ENCODE measurements at places on chromosomes 6 and 20.

DNA sequence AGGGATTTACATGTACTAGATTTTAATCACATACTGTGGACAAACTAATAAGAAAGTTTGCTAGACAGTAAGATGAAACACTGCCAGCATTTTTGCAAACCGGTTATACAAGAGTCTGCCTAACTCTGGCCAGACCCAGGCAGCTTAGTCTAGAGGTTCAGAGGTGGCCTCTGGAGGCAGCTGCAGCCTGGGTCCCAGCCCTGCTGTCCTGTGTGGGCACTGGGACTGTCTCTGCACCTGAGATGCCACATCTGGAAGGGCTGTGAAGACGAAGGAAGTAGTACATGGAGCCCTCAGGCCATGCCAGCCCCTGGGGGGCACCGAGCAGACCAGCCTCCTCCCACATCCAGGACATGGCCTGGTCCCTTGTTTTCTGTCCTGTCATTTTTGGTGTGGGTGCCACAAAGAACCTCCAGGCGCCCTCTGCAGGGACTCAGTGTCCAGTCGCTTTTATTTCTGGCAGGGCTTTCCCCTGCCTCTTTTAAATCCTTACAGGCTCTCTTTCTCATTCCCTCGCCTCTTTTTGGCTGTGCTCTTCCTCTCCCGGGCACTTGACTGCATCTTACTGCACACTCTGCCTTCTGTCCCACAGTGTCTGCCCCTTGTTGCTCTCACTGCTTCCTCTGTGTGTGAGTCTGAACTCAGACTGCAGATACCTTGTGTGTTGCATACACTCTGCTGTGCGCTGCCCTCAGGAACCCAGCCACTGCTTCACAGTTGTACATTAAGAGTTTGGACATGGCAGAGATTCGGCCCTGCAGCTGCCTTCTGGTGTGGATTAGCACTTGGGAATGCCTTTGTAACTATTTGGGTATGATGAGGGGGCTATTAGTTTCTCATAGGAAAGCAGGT is 216.7 kb downstream of the ZDHHC14 start:
- no peaks in the 10 kb centered on the region for H3K27me3 ChIP-seq
- no peaks in the 10 kb centered on the region for H3K4me1 ChIP-seq
- no peak overlapping the region for H3K27ac ChIP-seq
- no peaks in the 10 kb centered on the region for H3K36me3 ChIP-seq
- no peak overlapping the region for H3K4me3 ChIP-seq

DNA sequence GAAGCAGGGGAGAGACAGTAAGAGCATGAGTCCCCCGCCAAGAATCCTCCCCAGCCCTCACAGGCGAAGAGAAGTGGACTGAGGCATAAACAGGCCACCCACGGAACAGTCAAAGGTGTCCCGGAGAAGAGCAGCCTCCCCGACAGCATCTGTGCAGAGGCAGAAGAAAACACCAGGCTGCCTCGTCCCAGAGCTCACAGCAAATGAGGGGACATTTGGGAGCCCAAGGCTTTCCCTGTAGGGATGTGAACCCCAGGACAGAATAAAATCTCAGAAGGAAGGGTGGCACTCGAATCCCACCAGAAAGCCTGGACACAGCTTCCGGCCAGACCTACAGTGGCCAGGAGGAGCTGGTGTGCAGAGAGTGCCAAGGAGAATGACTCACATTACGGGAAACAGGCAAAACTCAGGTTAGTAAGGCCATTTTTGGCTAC is 90.4 kb downstream of the DLL1 start:
- DNase-seq = no peak
- no peak overlapping the region for H3K27ac ChIP-seq
- no peaks in the 10 kb centered on the region for H3K36me3 ChIP-seq

GRCh38 chr20:199996-200395 is 10.5 kb upstream of the DEFB128 start:
- H3K36me3 ChIP-seq = no peaks in the 10 kb centered on the region
- H3K4me3 ChIP-seq = no peak overlapping the region

GRCh38 chr6:89605861-89606260 is 32.7 kb downstream of the LYRM2 start:
- H3K27ac ChIP-seq = no peak overlapping the region
- no peaks in the 10 kb centered on the region for H3K36me3 ChIP-seq
- no peaks in the 10 kb centered on the region for H3K27me3 ChIP-seq
- no peak for DNase-seq
- H3K4me1 ChIP-seq = no peaks in the 10 kb centered on the region

GRCh38 chr6:15509335-15509933 is 153.4 kb downstream of the DTNBP1 start:
- no peaks in the 10 kb centered on the region for H3K4me1 ChIP-seq
- peak overlapping the region; percentile 43 for H3K27ac ChIP-seq
- H3K27me3 ChIP-seq = no peaks in the 10 kb centered on the region
- peaks cover 43% of the 10 kb centered on the region for H3K36me3 ChIP-seq
- H3K4me3 ChIP-seq = no peak overlapping the region

- H3K4me3 ChIP-seq = no peak overlapping the region
- H3K27ac ChIP-seq = no peak overlapping the region
- H3K4me1 ChIP-seq = no peaks in the 10 kb centered on the region
- peaks cover 13% of the 10 kb centered on the region for H3K27me3 ChIP-seq
- no peaks in the 10 kb centered on the region for H3K36me3 ChIP-seq
Observed at GRCh38 chr20:57904314-57905105, 194.7 kb upstream of the PMEPA1 start.

GRCh38 chr20:21615617-21616080 is 89.8 kb upstream of the PAX1 start:
- H3K4me3 ChIP-seq = no peak overlapping the region
- no peaks in the 10 kb centered on the region for H3K4me1 ChIP-seq
- H3K27ac ChIP-seq = no peak overlapping the region
- H3K36me3 ChIP-seq = no peaks in the 10 kb centered on the region

GRCh38 chr20:17617212-17617867 is 47.5 kb downstream of the DSTN start:
- DNase-seq = peak; percentile 34
- peaks cover 6% of the 10 kb centered on the region for H3K4me1 ChIP-seq
- no peaks in the 10 kb centered on the region for H3K27me3 ChIP-seq
- no peak overlapping the region for H3K4me3 ChIP-seq

DNA sequence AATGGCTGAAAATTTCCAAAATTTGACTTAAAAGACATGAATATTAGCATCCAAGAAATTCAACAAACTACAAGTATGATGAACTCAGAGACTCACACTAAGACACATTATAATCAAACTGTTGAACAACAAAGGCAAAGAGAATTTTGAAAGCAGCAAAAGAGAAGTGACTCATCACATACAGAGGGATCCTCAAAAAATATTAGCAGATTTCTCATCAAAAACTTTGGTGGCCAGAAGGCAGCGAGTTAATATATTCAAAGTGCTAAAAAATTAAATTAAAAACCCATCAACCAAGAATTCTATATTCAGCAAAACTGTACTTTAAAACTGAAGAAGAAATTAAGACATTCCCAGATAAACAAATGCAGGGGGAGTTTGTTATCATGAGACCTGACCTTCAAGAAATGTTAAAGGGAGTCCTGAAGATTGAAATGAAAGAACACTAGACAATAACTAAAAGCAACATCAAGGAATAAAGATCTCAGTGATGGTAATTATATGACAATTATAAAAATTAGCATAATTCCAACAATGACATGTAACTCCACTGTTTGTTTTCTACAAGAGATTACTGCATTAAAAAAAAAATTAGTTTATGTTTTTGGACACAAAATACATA is 150.0 kb downstream of the RNASET2 start:
- no peaks in the 10 kb centered on the region for H3K27me3 ChIP-seq
- H3K36me3 ChIP-seq = no peaks in the 10 kb centered on the region
- no peak overlapping the region for H3K4me3 ChIP-seq
- DNase-seq = no peak

DNA sequence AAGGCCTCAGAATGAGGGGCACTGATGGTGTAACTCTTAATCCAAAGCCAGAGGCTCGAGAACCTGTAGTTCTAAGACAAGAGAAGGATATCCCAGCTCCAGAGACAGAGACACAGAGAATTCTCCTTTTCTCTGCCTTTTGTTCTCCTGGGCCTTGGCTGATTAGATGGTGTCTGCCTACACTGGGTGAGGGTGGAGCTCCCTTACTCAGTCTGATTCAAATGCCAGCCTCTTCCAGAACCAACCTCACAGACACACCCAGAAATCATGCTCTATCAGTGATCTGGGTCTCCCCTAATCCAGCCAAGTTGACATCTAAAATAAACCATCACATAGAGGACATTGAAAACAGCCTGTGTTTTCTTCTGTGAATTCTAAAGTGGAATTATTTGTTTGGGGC is 68.0 kb upstream of the SMIM28 start:
- no peak for DNase-seq
- no peaks in the 10 kb centered on the region for H3K27me3 ChIP-seq
- no peaks in the 10 kb centered on the region for H3K36me3 ChIP-seq
- no peak overlapping the region for H3K4me3 ChIP-seq
- no peak overlapping the region for H3K27ac ChIP-seq
- no peaks in the 10 kb centered on the region for H3K4me1 ChIP-seq

DNA sequence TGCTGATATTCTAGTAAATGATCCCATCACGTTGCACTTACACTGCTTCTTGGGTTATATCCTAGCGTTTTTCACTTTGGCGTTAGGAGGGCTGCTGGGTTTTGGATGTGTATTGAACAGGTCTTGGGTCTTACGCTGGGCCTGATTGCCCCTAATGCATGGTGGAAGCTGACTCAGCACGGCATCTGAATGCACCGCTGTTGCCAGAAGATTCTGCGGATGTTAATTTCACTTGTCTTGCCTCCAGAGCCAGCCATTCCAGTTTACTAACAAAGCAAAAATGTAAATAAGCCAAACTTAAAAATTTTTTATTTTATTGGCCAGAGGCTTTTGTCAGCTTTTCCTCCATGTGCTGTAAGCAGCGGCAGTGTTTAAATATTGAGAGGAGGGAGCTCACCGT is 233.5 kb downstream of the TMEM242 start:
- H3K36me3 ChIP-seq = peaks cover 3% of the 10 kb centered on the region
- H3K27me3 ChIP-seq = no peaks in the 10 kb centered on the region
- H3K4me3 ChIP-seq = no peak overlapping the region
- no peak overlapping the region for H3K27ac ChIP-seq
- no peaks in the 10 kb centered on the region for H3K4me1 ChIP-seq

DNA sequence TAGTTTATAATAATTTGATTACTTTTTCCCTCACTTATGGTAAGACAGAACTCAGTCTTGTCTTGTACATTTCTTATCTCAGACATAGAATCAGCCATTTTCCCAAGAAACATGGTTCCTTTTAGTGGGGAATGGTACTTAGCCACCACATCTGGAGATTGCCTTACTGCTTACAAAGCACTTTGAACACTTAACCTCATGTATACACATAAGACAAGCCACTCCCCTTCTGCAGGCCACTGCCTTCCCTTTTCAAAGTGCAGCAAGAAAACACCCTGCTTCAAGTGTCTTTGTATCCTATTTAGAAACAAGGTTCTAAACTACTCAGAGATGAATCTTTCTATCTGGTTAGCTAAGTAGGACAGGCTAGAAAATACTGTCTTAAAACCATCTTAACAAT is 159.2 kb downstream of the UBE3D start:
- no peaks in the 10 kb centered on the region for H3K36me3 ChIP-seq
- no peaks in the 10 kb centered on the region for H3K27me3 ChIP-seq
- H3K27ac ChIP-seq = no peak overlapping the region
- DNase-seq = no peak
- no peaks in the 10 kb centered on the region for H3K4me1 ChIP-seq

DNA sequence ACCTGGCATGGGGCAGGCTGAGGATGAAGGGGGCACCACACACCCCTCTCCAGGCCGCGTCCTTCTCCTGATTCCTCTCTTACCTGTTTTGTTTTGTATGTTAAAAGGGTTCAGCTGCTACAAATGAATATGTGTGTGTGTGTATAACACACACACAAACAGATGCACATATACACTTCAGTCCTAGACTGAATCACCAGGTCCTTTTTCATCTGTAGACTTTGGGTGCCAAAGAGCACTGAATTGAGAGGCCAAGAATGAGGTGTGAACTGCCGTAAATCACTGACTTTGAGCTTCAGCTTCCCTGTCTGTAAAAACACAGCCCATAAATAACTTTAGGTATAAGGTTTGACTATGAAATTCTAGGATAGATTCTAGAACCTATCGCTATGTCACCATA is 40.5 kb downstream of the SULF2 start:
- no peaks in the 10 kb centered on the region for H3K27me3 ChIP-seq
- H3K36me3 ChIP-seq = no peaks in the 10 kb centered on the region
- H3K4me1 ChIP-seq = peaks cover 6% of the 10 kb centered on the region
- no peak for DNase-seq

DNA sequence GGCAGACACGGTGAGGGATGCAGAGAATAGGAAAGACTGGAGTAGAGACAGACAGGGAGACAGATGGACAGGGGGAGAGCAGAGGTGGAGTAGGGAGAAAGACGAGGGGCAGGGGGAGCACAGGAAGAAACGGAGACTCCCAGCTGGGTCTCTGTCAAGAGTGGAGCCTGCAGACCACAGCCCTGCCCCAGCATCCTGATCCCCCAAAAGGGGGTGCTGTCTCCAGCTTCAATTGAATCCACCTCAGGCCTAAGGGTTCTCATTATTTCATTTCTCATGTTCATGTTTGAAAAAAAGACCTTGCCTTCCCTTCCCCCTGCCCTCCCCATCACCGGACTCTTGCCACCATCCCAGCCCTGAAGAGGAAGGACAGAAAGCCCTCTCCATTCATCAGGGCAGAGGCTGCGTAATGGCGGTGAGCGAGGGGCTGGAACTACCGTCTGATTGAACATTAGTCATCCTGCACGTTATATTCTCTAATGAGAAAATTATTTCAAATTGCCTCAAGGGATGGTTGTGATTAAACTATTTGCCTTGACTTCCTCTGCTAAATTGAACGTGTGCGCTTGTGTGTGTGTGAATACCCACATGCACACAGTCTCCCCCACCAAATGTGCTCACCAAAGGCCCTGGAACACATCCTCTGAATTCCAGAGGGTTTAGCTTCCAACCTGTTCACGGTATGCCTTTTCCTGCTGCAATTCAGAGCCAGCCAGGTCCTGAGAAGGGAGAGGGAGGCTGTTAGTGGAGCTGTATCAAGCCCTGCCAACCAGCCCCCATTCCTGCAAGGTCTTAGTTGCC is 98.3 kb downstream of the CDC5L start:
- H3K27me3 ChIP-seq = no peaks in the 10 kb centered on the region
- no peak for DNase-seq
- H3K4me3 ChIP-seq = no peak overlapping the region
- no peak overlapping the region for H3K27ac ChIP-seq
- no peaks in the 10 kb centered on the region for H3K36me3 ChIP-seq
- H3K4me1 ChIP-seq = no peaks in the 10 kb centered on the region

- H3K27me3 ChIP-seq = no peaks in the 10 kb centered on the region
- no peaks in the 10 kb centered on the region for H3K36me3 ChIP-seq
- DNase-seq = no peak
- no peaks in the 10 kb centered on the region for H3K4me1 ChIP-seq
Observed at GRCh38 chr6:19968201-19968600, 131.0 kb downstream of the ID4 start.

- no peaks in the 10 kb centered on the region for H3K4me1 ChIP-seq
- H3K27me3 ChIP-seq = peaks cover 29% of the 10 kb centered on the region
- H3K4me3 ChIP-seq = peak overlapping the region; percentile 25
- H3K27ac ChIP-seq = no peak overlapping the region
- DNase-seq = peak; percentile 1
- H3K36me3 ChIP-seq = no peaks in the 10 kb centered on the region
Observed at GRCh38 chr6:137043710-137044365, 927 bp downstream of the IL20RA start.

GRCh38 chr6:142985281-142985680 is 40.3 kb upstream of the HIVEP2 start:
- no peak overlapping the region for H3K4me3 ChIP-seq
- H3K27me3 ChIP-seq = no peaks in the 10 kb centered on the region
- DNase-seq = no peak
- no peaks in the 10 kb centered on the region for H3K4me1 ChIP-seq
